Chondrocyte (in vitro differentiated cells): ENCODE measurements at places on chromosomes 1 and 21.

DNA sequence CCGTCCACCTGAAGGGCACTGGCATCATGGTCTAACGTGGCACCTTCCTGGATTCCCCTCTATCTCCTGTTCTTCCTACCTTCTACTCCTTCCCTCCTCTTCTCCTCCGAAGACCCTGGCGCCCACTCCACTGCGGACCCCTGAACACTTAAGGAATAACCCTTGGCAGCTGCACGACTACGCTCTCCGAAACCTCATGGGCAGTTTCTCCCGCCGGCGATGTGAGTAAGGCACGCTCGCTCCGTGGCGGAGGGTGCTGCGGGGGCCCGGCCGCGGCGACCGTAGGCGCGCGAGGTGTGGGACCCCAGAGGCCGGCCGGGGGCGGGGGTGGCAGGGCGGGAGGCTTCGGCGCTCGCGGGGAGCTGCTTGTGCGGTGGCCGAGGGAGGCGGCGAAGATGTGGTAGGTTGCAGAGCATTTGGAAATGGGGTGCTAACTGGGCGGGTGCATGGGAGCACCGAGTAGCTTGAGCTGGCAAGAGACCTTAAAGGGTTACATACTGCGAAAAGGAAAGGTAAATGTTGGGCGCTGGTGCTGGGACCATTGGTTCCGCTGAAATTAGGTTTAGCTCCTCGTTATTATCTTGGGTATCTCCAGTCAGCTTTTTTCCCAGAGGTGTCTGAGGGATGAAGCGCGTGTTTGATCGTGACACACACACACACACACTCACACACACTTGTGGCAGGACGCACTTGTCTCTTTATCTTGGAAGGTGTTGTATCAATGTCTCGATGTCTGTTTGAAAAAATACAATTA is 876 bp downstream of the LRRC7 start:
- DNase-seq: no peak

GRCh38 chr1:9167638-9168037 is 38.7 kb upstream of the GPR157 start:
- no peak for DNase-seq

DNA sequence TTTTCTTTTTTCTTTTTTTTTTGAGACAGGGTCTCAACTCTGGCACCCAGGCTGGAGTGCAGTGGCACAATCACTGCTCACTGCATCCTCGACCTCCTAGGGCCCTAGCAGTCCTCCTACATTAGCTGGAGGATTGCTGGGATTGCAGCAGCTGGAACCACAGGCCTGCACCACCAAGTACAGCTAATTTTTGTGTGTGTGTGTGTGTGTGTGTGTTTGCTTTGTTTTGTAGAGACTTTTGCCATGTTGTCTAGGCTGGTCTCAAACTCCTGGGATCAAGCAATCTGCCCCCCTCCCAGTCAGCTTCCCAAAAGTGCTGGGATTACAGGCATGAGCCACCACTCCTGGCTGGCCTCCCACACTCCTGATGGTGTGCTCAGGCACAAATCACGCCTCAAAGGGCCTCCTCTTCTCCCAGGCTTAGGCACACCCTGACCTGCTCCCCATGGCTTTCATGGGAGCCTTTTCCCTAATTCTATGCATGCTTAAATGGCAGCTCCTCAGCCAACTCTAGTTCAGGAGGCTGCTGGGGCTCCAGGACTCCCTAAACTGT is 9.4 kb downstream of the FAM229A start:
- no peak for DNase-seq

DNA sequence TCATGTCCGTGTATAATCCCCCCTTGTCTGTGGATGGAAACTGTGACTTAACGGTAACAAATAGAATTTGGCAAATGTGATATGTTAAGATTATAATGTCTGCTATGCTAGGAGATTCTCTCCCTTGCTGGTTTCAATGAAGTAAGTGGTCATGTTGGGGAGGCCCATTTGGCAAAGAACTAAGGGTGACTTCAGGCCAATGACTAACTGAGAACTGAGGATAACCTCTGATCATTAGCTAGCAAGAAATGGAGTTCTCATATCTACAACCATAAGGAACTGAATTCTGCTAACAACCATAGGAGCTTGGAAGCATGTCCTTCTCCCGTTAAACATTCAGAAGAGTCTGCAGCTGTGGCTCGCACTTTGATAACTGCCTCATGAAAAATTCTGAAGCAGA is 2.3 kb downstream of the IFI44L start:
- no peak for DNase-seq

DNA sequence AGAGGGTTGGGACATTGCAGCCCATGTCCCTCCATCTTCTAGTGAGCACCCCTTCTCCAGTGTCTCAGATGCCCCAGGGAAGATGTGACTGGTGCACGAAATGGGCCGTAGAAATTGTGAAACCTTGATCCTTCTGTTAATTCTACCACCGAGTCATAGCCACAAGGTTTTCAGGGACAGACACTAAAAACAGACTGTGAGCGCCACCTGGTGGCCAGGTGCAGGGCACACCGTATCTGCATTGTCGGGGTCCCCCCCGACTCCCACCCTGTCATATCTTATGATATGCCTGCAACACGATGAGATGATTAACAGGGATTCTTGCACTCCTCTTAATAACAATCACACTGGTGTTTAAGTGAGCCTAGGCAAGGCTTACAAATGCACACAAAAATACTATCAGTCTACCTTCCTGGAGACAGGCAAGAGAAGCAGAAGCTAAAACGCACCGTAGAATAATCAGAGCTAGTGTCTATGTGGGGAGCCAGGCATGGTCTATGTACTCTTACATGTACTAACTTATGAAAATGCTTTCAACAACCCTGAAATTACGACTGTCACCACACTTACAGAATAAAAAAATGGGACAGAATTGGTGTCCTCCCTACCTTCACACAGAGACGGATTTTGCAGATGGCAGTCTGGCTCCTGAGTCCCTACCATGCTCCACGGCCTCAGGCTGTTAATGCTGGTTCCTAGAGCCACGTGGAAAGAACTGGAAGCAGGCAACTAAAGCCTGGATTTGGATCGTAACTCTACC is 57.9 kb downstream of the FHAD1 start:
- no peak for DNase-seq

DNA sequence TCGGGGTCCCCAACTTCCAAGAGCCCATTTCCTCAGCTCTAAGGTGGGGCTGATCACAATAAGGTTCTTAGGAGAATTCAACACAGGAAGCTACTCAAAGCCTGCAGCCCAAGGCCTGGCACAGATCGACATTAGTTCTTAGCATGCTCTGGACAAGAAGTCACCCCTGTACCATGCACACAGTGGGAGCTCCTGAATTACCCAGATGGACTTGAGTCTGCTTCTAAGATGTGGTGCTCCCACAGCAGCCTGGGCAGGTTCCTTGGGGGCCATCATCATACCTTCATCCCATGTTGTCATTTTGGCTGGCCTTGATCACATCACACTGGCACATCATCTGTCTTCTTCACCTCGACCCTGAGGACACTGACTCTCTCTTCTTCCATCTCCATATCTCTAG is 153.3 kb upstream of the VAMP3 start:
- DNase-seq: no peak

DNA sequence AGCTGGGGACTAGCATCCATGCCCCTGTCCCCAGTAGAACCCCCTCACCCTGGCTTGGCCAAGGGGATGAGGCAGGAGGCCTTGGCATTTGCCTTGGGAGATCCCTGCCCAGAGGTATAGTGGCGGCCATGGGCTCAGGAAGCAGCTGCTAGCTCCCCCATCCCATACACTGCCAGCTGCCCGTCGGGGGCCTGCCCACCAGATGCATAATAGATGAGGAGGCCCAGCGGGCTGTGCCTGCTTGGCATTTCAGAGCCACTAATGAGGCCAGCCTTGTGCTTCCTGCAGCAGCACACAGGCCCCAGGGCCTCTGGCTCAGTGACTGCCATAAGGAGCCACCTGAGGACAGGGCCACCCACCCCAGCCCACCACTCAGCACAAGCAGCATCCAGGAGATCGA is 23.6 kb downstream of the RAP1GAP start:
- DNase-seq: no peak

DNA sequence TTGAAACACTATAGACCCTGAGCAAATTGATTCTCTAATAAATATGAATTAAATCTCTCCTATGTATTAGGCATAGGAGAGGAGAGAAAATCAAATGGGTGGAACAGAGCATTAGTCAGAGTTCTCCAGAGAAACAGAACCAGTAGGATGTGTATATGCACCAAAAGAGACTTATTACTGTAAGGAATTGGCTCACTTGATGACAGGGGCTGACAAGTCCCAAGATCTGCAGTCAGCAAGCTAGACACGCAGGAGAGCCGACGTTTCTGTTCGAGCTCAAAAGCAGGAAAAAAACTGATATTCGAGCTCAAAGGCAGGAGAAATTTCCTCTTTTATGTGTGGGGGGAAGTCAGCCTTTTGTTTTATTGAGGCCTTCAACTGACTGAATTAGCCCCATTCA is 259.2 kb upstream of the KAZN start:
- no peak for DNase-seq

DNA sequence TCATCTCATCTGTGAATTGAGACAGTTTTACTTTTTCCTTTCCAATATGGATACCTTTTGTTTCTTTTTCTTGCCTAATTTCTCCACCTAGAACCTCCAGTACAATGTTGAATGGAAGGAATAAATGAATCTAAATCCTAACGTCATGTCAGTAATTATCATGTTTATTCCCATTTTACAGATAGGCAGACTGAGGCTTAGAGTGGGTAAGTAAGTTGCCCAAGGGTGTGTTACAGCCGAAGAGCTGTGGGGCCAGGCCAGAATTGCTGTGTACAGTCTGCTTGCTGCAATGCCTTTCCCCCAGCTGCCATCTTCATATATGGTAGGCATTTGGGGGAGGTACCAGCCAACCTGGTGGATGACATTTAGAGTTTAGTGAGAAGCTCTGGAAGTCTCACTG is 162.7 kb downstream of the CAMTA1 start:
- DNase-seq: no peak

- no peak for DNase-seq
These were observed 2.2 kb downstream of the CSF1 start for GRCh38 chr1:109912873-109913272.

GRCh38 chr1:68675336-68675735 is 178.5 kb upstream of the DEPDC1 start:
- DNase-seq: no peak

DNA sequence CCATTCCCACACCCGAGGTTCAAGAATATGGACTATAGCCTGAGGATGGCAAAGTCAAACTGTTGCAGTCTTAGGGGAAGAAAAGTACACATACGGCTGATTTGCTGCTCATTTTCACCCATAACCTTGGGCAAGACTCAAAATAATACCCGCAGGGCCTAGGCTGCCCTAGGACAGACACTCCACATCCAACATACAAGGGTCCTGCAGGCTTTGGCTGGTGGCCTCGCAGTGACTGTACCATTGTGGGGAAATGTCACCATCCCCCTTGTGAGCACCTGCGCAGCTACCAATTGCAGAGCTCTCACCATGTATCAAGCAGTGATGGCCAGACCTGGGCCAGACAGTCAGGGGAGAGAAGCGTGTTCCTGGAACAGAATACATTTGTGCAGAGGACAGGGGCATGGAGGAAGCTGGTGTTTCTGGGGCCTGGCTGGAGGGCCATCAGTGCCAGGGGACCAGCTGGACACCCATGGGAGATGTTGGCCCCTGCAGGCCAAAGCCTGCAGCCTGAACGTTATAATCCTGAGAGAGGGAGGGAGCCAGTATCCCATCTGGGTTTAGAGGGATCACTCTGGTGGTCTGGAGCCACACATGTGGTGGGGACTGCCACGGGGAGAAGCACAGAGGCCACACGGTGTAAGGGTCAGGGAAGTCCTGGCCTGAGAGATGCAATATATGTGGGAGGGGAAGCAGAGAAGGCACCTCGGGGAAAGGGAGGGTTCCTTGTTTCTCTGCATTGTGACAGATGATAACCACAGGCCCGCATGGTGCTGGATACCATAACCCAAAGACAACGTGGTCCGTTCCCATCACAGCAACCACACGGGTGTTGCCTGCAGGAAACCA is 101.2 kb downstream of the GLIS1 start:
- peak; percentile 65 for DNase-seq

DNA sequence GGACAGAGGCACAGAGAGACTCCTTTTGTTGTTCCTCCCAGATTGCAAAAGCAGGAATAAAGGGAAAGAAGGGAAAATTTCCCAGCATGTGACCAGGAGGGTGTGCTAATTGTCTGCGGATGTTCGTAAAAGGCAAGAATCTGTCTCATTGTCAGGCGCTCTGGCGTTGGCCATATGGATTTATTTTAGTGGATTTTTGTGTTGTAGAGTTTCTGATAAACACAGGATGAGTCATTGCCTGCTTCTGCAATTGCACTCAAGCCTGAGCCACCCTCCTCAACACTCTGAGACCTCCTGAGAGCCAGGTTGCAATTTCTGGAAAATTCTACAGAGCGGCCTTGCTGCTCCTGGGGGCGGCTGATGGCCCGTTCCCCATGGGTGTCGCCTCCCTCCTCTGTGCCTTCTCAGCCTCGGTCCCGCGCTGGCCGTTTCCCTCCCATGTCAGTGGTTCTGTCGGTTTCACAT is 227.7 kb downstream of the KAZN start:
- DNase-seq: no peak

GRCh38 chr1:82606546-82606945 is 805.8 kb downstream of the ADGRL2 start:
- no peak for DNase-seq

DNA sequence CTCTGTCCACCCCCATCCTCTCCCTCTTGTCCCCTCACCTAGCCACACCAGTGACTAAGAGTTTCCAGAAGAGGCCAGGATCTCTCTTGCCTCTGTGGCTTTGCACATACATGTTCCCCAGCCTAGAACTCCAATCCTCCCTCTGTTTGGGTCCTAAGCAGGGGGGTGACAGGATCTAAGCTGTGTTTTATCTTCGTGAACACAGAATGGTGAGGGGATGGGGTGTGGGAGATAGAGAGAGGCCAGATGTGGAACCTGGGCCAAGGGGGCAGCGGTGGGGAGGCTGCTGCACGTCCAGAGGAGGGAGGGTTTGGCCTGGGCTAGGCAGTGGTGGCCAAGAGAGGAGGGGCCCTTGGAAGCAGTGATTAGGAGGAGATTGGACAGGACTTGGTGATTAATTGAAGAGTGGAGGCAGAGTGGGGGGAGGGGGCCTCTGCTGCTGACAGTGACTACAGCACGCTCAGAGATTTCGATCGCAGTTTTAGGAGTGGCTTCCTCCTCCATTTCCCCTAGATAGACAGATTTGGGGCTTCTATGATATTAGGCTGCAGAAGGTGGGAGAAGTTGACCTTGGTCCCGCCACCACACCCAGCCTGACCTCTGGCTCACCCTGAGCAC is 17.1 kb upstream of the ADGRB2 start:
- peak; percentile 34 for DNase-seq

DNA sequence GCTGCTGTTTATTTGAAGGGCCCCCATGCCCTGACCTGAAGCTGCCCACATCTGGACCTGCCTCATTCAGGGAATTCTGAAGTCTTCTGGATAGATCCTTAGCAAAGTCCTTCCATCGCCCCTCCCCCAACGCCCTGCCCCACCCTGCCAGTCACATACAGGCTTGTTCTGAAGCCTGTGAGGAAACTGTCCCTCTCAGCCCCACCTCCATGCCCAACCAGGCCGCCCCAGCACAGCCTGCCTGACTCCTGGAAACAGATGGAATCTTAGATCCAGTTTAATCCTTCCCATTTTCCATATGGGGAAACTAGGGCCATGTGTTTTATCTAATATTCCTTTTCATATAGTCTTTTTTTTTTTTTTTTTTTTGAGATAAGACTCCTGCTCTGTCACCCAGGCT is 44.5 kb upstream of the GPR37L1 start:
- no peak for DNase-seq

GRCh38 chr1:67298762-67299161 is 8.9 kb upstream of the IL12RB2 start:
- no peak for DNase-seq

- peak; percentile 84 for DNase-seq
These were observed at the start of gene ARHGEF16 for GRCh38 chr1:3453891-3454810. Gene ARHGEF16 (plus strand): TSS chr1:3454665. CDS start chr1:3463085, 8,420 bp downstream.

GRCh38 chr1:28323720-28324119 is 5.1 kb upstream of the MED18 start:
- no peak for DNase-seq

GRCh38 chr1:178489399-178489798 is 7.4 kb downstream of the CLEC20A start:
- DNase-seq: no peak
